ENCODE measurements at places on chromosomes 1 and 21.

DNA sequence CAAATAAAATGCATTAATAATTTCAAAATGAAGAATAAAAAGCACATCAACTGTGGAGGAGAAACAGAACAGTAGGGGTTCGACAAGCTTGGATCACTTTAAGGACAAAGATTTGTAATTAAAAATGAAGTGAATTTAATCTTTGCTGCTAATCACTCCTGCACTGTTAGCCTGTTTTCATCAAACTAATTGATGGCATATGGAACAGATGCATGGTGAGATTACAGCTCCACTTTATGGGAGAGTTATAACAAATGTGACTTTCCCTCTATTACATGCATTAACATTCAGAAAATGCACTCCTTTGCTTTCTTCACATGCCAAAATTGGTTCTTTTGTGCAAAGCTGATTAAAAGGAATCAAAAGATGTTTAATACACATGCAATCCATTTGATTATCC is 207.2 kb upstream of the C21orf91 start:
- DNase-seq: no peak

- DNase-seq: no peak
Measured at GRCh38 chr1:227869279-227869842, 53.9 kb downstream of the PRSS38 start.

GRCh38 chr1:205009670-205010069 is 33.3 kb upstream of the CNTN2 start:
- DNase-seq: no peak

- DNase-seq: no peak
Measured at GRCh38 chr1:92505015-92505692, 18.4 kb upstream of the GFI1 start.

DNA sequence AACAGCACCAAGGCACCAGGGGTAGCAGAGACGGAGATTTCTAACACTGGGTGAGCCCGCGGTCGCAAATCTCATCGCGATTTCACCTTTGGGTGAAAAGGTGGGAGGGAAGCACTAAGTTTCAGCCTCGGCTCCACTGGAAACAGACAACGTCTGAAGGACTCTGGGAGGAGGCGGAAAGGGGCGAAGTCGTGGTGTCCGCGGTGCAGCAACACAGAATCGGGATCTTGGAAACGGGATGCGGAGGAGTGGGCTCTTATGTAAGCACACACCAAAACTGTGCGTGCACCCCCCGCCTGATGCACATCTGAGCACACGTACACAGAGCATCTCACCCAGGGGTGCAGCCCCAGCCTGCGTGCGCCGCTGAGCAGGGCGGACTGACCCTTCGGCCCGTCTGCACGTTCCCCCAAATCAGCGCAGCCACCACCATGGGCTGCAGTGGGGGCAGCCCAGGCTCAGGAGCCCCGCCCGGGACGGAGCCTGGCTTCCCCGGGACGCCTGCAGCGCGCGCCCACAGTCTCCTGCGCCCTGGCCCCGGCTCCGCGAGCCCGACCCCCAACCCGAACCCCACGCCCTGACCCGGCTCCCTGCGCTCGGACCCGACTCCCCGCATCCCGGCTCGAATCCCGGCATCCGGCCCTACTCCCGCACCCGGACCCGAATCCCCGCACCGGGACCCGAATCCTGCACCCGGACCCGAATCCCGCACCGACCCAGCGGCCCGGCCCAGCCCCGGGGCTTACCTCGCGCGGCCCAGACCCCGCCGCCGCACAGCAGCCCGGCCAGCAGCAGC is 670 bp downstream of the CLSTN1 start:
- peak; percentile 42 for DNase-seq

GRCh38 chr1:204799630-204800029 is 71.0 kb upstream of the NFASC start:
- DNase-seq: no peak

- peak; percentile 34 for DNase-seq
Measured at GRCh38 chr1:207831517-207832327, 79.2 kb downstream of the CD34 start.

DNA sequence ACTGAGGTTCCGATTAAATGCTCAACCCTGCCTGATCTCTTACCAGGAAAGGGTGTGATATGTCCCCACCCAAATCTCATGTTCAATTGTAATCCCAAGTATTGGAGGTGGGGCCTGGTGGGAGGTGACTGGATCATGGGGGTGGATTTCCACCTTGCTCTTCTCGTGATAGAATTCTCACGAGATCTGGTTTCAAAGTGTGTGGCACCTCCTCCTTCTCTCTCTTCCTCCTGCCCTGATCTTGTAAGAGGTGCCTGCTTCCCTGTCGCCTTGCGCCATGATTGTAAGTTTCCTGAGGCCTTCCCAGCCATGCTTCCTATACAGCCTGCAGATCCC is 34.9 kb downstream of the RSPH1 start:
- no peak for DNase-seq

GRCh38 chr1:177346790-177347359 is 176.1 kb downstream of the BRINP2 start:
- no peak for DNase-seq

DNA sequence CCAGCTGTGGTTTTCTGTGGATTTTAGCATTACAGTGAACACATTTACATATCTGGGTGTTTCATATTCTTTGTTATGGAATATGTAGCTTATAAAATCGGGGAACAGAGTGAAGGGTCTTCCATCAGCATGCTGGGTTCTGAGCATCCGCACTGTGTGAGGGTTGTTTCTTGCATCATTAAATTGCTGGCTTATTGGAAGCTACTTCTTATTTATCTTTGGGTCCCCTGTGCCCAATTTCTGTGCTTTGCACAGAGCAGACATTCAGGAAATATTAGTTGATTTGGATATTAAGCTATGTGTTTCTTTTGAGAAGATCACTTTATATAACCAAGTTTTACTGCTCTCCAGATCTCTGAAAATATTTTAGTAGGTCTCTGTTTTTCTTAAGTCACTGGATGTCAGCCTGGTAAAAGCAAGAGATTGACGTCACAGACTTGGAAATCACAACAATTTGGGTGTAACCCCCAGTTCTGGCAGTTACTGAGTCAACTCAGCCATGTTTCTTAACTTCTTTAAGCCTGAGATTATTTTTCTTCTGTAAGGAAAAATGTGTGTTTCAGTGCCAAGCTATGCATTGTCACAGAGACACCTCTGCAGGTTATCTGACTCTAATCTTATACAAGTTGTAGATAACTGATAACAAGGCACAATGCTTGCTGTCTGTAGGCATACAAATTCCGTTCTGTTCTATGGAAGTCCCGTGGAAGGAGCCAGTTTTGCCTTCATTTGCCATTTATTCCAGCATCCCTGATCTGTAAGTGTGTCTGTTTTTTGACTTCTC is 258.3 kb upstream of the KAZN start:
- no peak for DNase-seq

Measured in germinal center (tissue), 1 donor.